ENCODE measurements at places on chromosomes 4 and X. TPM values are rescaled to one million over a fixed set of nuclear protein-coding genes. Genes with fewer than 3 reads are reported as not detected.

DNA sequence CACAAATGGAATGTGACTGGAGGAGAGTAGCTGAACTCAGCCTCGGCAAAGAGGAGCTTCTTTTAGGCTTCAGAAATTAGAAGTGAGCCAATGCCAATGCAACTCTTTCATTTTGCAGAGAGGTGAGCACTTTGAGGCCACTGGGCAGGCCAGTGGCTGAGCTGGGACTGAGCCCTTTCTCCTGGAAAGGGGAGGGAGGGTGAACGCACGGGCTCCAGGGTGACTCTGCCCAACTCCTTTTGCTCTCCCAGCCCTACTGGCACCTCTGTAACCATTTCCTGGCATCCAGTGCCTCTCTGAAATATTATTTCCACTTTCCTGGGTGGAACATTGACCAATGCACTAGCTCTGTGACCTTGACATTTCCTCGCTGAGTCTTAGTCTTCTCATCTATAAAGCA, 88.1 kb downstream of the SLC2A9 start:
- DNase-seq: no peak

DNA sequence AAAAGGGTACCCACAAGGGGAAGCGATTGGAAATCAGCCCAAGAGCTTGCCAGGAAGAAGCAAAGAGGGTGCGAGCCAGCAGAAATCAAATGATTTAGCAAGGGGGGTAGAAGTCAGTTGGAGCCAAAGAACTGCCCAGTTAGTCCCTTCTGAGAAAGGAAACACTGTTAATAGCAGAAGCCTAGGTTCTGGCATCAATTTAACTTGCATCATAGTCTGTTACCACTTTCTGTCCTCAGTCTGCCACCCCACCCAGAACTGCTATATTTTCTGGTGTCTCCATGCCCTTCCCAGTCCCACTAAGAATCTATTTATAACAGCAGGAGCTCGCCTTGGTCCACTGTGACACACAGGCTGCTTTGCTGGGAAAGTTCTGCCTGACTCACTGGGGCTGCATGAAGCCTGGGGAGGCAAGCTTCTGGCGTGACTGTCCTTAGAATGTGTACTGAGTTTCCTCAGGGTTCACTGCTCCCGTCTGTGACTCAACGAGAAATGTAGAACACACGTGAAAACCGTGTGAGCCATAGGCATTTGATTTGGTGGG, 157.8 kb upstream of the TTC29 start:
- DNase-seq: no peak

DNA sequence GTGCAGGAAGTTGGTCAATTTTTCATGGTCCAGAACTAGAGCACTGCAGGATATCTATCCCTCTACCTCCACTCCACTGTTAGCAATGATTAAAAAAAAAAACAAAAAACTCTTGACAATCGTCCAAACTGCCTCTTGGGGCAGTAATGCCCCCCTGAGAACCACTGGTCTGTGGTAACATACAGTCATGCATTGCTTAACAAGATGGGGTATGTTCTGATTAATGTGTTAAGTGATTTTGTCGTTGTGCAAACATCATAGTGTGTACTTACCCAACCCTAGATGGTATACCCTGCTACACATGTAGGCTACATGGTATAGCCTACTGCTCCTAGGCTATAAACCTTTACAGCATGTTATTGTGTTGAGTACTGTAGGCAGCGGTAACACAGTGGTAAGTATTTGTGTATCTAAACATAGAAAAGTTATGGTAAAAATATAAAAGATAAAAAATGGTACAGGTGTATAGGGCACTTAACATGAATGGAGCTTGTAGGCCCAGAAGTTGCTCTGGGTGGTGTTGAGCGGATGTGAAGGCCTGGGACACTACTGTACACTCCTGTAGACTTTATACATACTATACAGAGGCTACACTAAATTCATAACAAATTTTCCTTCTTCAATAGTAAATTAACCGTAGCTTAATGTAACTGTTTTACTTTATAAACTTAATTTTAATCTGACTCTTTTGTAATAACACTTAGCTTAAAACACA, 34.1 kb downstream of the ART3 start:
- DNase-seq: no peak

Gene DMP1
- total RNA-seq: not detected

DNA sequence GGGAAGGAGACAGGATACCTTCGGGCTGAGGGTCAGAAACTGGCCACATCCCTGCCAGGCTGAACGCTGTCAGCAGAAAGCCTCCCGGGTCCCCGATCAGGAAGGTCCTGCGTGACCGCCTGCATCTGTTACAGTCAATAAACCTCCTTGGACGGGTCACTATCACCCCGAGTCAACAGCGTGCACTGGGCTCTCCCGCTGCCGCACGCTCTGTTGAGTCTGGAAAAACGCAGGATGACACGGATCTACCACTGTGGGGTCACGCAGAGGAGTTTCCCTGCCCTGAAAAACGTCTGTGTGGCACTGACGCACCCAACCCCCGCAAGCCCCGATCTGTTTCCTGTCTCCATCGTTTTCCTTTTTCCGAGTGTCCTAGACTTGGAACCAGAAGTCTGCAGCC, 12.1 kb downstream of the PPP2R3B start:
- no peak for DNase-seq

DNA sequence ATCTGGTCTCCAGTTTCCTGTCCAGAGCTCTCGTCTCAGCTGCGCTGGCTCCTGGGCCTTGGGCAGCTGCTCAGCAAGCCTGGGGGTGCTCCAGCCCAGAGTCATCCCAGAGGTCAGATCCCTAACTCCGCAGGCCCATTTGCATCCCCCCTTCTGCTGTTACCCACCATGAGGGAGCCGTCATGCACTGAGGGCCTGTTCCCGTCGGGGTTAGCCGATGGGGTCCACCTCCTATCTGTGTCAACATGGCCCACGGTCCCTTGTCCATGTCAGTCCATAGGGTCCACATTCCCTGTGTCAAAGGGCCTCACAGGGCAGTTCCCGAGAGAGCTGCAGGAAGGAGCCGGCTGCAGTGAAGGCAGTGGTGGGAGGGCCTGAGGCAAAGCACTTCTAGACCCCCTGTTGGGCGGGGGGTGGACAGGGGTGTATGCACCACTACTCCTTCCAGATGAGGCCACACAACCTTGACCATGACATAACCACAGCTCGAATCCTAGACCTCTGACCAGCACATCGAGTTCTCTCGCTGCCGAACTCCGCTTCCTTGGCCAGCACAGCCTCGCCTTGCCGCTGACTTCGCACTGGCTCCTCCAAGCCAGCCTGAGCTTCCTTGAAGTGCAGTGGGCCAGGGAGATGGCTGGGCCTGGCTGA, 24.9 kb downstream of the WDR1 start:
- no peak for DNase-seq

DNA sequence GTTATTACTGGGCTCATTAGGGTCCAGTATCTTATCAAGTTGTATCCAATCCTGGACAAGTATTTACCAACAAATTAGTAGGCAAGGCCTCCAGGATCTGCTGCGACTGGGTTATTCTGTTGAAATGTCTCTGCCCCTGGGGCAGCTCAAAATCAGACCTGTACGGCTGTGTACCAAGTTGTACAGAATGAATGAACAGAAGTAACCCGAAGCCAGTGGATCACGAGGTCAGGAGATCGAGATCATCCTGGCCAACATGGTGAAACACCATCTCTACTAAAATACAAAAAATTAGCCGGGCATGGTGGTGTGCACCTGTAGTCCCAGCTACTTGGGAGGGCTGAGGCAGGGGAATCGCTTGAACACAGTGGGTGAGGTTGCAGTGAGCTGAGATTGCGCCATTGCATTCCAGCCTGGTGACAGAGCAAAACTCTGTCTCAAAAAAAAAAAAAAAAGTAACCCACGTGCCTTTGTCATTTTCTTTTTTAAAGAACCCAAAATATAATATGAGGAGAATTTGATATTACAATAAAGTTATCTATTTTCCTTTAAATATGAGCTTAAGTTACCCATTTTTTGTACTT, 127.3 kb downstream of the CBR4 start:
- no peak for DNase-seq

DNA sequence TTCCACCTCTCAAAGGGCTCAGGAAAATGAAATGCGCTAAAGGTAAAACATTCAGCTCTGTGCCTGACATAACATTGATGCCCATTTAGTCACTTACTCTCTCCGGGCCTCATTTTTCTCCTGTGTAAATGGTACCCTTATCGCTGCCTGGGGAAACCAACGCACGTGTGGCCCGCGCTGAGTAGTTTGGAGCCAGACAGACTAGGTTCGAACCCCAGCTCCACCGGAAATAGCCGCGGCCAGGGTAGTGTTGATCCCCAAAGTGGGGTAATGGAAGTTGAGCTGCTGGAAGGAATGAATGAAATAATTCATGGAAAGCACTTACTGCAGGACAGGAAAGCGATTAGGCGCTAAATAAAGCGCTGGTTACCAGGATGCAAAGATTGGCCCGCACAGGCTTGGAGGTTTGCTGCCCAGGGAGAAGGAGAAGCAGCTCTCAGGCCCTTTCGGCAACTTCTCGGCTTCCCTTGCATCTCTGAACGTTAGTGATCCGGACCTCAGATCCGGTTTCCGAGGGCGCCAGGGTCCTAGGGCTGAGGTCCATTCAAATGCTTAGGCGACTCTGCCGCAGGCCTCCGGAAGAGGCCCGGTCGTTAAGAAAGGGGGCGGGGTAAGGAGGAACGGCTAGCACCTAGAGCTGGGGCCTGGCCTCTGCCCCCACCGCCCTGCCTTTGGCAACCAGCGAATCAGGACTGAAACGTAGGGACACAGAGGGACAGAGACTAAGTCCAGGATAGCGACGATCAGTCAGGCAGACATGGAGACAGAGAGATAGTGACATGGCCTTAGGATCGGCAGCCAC, 13.3 kb downstream of the NKX3-2 start:
- no peak for DNase-seq

GRCh38 chrX:129323115-129323514, 200.2 kb downstream of the SMARCA1 start:
- DNase-seq: no peak

Gene POF1B
- not detected for total RNA-seq

Gene STS
- 0.39 TPM for total RNA-seq

- no peak for DNase-seq
Observed at GRCh38 chr4:184328022-184328736, 110.5 kb upstream of the ENPP6 start.

DNA sequence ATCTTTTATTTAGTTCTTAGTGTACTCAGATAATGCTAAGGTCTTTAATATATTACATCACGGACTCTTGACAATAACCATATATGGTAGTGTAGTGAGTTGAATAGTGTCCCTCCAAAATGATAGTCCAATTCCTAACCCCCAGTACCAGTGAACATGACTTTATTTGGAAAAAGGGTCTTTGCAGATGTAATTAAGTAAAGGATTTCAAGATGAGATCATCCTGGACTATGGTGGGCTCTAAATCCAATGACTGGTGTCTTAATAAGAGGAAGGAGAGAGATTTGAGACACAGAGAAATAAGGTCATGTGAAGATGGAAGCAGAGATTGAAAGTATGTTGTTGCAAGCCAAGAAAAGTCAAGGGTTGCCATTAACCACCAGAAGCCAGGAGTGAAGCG, 236.5 kb upstream of the DIPK2B start:
- DNase-seq: no peak

Gene CT45A10
- total RNA-seq: not detected

- no peak for DNase-seq
Observed at GRCh38 chr4:26321373-26322221, 783 bp downstream of the RBPJ start.

Gene DCAF12L1
- not detected for total RNA-seq

DNA sequence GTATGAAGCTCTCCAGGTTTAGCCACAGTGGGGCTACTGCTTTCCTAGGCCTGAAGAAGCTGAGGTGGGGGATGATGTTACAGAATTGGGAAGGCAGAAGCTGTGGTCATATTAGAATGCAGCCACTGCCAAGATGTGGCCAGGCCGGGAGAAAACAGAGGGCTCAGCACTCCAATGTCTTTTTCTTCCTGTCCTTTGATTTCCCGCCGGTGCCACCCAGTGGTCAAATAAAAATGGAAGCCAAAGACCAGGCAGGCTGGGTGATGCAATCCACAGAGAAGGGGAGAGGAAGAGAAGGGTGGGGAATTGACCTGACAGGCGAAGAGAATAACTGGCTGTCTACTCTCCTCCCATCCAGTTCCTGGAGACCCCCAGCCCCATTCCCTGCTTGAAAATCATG, 94.9 kb upstream of the SHISA3 start:
- no peak for DNase-seq

DNA sequence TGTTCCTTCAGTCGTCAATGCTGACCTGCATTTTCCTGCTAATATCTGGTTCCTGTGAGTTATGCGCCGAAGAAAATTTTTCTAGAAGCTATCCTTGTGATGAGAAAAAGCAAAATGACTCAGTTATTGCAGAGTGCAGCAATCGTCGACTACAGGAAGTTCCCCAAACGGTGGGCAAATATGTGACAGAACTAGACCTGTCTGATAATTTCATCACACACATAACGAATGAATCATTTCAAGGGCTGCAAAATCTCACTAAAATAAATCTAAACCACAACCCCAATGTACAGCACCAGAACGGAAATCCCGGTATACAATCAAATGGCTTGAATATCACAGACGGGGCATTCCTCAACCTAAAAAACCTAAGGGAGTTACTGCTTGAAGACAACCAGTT, 12.6 kb downstream of the TLR8 start:
- no peak for DNase-seq

Gene XKRX
- total RNA-seq: 2.0 TPM

Gene FREM3
- total RNA-seq: not detected

Measured in activated naive CD4-positive, alpha-beta T cell treated with anti-CD3 and anti-CD28 coated beads, Interleukin-2, amount 50 U/mL, for 72 hours (primary cell).